ENCODE measurements at places on chromosomes 11 and 22. TPM values are rescaled to one million over a fixed set of nuclear protein-coding genes. Genes with fewer than 3 reads are reported as not detected.

The AQP11 gene
- not detected for total RNA-seq

DNA sequence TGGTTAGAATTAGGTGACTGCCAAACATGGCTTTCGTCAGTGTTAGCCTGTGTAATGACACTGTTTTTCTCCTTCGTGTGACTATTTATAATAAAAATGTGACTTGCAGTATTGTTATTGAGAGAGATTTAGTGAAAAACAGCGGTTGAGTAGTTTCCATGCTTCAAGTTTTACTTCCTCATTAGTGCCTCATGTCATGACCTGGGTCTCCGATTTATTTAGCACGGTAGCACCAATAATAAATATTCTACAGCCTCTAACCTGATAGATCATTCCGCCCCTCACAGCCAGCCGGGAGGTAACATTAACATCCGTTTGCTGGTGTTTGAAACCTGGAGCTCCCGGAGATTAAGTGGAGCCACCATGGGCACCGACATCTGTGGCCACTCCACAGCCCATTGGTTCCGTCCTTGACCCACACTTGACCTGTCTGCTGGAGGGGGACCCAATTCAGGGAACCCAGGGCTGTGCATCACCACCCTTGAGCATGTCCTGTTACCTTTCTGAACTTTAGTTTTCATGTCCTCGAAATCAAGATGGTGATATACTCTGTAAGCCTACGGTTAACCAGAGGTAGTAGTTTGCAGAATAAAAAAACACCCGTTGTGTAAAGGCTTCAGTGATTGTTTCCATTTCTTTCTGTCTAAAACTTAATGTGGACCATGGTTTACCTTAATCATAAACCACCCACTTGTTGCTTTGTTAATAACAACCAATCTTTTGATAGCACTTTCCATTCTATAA lies 104.1 kb downstream of the ATXN10 start:
- DNase-seq: no peak

- no peak for DNase-seq
Measured at GRCh38 chr11:83629775-83630174, 343.6 kb upstream of the CCDC90B start.

GRCh38 chr11:119108146-119108856 lies 1.2 kb downstream of the C2CD2L start:
- no peak for DNase-seq

- DNase-seq: no peak
Measured at GRCh38 chr11:40130427-40130826, 1329.0 kb downstream of the LRRC4C start.

DNA sequence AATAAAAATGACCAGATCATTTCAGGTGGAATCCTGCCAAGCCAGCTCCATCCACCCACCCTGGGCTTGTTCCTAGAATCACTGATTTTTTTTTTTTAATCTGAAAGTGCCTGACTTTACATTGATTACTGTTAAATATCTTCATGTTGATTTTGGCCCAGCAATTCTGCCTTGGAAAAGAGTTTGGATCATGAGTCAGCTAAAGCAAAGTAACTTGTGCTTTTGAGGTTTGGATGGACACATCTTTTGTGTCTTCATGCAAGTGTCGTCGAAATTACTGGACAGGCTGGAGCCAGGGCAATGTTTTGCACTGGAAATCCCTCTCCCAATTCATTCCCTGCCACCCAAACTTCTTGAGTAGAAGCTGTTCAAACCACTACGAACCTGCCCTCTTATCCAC lies 164.0 kb upstream of the SYT13 start:
- no peak for DNase-seq

The HOATZ gene
- total RNA-seq: not detected

DNA sequence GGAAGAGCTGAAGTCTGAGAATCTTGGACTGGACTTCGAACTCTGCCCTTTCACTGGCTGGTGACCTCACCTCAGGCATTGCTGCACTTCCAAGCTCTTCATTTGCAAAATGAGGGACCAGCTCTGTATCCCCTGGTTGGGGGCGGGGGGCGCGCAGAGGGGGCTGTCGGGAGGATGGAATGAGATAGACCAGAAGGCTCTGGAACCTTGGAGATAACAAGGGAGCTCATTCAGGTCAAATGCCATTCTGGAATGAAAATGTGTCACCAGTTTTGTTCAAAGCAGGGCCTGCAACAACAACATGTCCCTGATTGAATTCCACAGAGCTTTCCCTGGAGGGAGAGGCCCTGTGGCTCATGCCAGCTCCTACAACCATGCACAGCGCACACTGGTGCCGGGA lies 370.5 kb downstream of the MN1 start:
- DNase-seq: no peak

GRCh38 chr22:46557736-46558480 lies 20.5 kb upstream of the CELSR1 start:
- no peak for DNase-seq

- no peak for DNase-seq
Measured at GRCh38 chr11:1168721-1169161, 11.0 kb downstream of the MUC5AC start.

The C11orf91 gene
- total RNA-seq: not detected

The LSP1 gene
- total RNA-seq: 286 TPM

The B3GAT1 gene
- total RNA-seq: 1.1 TPM

The MAML2 gene
- 34.0 TPM for total RNA-seq

The CD3E gene
- total RNA-seq: 659 TPM

The ACRV1 gene
- total RNA-seq: not detected

- peak; percentile 50 for DNase-seq
Measured at GRCh38 chr11:122981388-122982264, at the start of gene BSX. Gene BSX (minus strand): TSS chr11:122981834. CDS start chr11:122981671, 163 bp downstream.

DNA sequence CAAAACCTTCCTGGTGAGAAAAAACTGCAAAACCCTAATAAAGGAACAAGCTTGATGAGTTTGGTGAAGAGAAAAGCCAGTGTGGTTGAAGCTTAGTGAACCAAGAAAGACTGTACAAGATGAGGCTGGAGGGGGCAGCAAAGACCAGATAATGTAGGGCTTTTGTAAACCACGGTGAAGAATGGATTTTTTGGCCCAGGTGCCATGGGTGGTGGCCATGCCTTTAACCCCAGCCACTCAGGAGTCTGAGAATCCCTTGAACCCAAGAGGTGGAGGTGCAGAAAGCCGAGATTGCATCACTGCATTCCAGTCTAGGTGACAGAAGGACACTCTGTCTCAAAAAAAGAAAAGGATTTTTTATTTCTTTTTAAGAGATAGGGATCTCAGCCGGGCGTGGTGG lies 5.0 kb upstream of the ZDHHC5 start:
- DNase-seq: no peak

GRCh38 chr11:60344146-60344545 lies 17.1 kb downstream of the MS4A6E start:
- no peak for DNase-seq

GRCh38 chr11:18669219-18669596 lies 29.4 kb upstream of the TMEM86A start:
- DNase-seq: no peak

The SCN3B gene
- not detected for total RNA-seq

- no peak for DNase-seq
Measured at GRCh38 chr11:127931803-127932202, 655.6 kb downstream of the ETS1 start.

Data from T-cell (primary cell).